ENCODE measurements at places on chromosomes 1 and 21.

DNA sequence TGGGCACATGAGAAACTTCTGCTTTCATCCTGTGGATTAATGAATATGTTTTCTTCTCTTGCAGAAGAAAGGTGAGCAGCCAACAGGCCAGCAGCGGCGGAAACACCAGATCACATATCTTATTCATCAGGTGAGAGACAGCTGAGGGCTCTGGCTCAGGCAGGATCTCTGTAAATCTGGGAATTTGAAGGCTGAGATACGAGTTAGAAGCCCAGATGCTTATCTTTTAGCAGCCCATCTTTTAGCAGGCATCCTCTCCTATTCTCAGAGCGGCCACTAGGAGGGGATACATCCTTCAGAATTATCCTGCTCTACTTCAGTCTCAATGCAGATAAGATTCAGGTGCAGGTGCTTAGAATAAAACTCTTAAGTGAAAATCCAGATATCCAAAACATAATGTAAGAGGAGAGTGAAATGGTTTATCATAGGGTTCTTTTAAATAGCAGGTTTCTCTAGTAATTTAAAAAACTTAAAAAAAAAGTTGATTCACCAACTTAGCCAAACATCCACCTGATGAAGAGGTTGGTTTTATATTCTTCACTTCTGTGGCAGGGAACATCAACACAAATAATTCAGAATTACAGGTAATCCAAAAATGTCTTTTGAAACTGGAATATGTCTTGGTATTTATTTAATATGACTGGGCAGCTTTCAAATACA, 19.3 kb downstream of the SH2D2A start:
- peak; percentile 42 for DNase-seq

- DNase-seq, result no peak
These were observed 18.9 kb upstream of the TMEM54 start for GRCh38 chr1:32919811-32920733.

DNA sequence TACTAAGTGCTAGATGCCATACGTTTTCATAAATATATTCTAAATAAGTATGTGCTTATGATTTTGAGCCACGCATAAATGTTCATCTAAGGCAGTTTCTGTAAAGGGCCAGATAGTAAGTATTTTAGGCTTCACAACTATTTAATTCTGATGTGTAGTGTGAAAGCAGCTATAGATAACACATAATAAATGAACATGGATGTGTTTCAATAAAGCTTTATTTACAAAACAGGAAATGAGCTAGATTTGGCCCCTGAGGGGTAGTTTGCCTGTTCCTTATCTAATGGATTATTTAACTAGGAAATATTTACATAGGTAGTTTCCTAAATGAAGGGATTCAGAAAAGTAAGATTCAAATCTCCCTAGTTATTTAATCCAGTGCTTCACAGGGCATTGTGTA, 557.6 kb upstream of the PKN2 start:
- no peak for DNase-seq

DNA sequence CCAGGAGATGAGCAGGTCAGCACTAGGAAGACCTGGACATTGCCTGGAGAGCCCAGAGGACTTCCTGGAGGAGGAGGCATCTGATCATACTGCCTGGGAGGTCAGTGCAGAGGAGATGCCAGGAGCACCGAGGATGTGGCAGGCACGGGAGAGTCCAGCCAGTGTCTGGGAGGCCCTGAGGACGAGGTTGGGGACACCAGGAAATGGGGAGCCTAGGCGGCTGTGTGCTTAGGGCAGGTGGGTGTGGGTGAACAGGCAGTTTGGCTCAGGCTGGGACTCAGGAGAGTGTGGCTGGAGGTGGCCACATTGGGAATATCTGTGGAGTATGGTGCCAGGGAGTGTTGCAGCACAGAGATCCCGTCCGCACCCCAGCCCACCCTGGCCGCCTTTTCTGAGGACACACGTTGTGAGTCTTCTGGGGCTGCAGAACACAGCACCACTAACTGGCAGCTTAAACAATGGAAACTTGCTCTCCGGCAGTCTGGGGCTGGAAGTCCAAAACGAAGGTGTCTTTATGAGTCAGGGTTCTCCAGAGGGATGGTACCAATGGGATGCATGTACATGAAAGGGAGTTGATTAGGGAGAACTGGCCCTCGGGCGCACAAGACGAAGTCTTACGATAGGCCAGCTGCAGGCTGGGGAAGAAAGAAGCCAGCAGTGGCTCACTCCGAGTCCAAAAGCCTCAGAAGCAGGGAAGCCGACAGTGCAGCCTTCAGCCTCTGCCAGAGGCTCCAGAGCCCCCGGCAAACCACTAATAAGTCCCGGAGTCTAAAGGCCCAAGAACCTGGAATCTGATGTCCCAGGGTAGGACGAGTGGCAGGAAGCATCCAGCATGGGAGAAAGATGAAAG, 58.0 kb downstream of the FAAP20 start:
- DNase-seq, result no peak

DNA sequence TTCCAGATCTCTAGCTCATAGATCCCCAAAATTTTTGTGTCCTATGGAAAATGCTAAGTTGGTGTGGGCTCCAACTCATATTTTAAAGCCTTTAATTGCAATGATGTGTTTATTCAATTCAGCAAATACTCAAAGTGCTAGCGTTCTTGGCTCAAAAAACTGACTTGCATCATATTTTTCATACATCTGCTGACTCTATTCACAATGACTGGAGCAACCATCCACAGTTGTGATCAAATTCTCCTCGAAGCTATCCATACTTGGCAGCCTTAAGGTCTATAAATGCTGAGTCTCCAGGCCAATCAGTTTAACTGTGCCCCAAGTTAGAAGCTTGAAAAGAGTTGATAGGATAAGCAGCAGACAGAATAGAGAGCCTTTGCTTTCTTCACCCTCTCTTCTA, 2.9 kb upstream of the ATP1A1 start:
- DNase-seq, result no peak

GRCh38 chr1:77796695-77797405, 17.4 kb downstream of the MIGA1 start:
- DNase-seq, result no peak

- no peak for DNase-seq
These were observed 134.8 kb downstream of the AKT3 start for GRCh38 chr1:243715285-243715684.

DNA sequence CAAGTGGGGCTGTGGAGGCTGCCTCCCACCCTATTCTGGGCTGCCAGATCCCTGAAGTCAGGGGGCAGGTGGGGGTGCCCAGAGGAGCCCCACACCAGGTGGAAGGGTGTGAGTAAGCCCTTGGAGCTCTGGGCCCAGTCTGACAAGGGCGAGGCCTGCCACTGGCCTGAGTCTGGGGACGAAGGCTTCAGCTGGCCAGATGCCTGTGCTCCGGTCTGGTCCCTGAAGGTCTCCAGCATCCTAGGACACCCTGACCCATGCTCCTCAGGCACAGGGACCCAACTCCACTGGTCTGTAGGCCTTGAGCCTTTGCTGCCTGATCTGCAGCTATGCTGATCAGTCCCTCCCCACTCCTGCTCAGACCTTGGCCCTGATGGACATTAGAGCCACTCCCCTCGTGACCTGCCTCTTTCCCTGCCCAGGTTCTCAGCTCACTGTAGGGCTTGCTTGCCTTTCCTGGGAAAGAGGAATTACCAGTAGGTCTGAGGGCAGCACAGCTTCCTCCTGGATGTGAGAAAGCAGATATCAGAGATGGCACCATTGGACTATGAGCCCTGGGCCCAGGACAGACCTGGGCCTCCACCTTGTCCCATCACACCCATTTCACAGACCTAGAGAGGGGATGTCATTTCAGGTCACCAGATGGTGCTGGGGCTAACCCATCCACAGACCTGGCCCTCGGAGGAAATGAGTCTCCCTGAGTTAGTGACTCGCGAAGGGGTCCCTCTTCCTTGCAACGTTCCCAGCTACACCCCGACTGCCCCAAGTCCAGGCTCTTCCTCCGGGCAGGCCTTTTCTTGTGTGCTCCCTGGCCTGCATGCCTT, 32.8 kb upstream of the CSF3R start:
- no peak for DNase-seq

- no peak for DNase-seq
These were observed 26.4 kb downstream of the HIVEP3 start for GRCh38 chr1:41892301-41892781.

GRCh38 chr1:17632106-17632505, 92.6 kb downstream of the ARHGEF10L start:
- no peak for DNase-seq

DNA sequence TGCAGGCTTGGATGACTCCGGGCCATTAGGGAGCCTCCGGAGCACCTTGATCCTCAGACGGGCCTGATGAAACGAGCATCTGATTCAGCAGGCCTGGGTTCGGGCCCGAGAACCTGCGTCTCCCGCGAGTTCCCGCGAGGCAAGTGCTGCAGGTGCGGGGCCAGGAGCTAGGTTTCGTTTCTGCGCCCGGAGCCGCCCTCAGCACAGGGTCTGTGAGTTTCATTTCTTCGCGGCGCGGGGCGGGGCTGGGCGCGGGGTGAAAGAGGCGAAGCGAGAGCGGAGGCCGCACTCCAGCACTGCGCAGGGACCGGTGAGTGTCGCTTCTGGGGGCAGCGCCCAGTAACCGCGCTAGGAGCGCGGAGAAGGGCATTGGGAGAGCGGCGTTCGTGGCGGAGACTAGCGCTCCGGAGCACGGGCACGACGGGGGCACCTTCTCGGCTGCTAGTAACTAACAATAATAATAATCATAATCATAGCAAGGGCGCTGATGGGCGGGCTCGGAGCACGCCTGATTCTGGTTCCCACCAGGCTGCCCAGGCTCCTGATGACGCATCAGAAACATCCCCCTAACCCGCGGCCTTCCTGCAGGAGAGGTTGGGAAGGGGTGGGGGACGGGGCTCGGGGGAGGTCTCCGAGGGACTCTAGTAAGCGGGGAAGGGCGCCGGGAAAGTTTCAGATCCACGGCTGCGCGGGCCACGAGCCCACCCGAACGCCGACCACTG, at the start of gene MX1:
Gene MX1 (plus strand): TSS at position 286 of the 722 bp plus-strand sequence. CDS start 5,832 bp downstream, outside the sequence.
- DNase-seq, result peak; percentile 91

- DNase-seq, result peak; percentile 39
These were observed 43.5 kb downstream of the LGR6 start for GRCh38 chr1:202237052-202237451.

DNA sequence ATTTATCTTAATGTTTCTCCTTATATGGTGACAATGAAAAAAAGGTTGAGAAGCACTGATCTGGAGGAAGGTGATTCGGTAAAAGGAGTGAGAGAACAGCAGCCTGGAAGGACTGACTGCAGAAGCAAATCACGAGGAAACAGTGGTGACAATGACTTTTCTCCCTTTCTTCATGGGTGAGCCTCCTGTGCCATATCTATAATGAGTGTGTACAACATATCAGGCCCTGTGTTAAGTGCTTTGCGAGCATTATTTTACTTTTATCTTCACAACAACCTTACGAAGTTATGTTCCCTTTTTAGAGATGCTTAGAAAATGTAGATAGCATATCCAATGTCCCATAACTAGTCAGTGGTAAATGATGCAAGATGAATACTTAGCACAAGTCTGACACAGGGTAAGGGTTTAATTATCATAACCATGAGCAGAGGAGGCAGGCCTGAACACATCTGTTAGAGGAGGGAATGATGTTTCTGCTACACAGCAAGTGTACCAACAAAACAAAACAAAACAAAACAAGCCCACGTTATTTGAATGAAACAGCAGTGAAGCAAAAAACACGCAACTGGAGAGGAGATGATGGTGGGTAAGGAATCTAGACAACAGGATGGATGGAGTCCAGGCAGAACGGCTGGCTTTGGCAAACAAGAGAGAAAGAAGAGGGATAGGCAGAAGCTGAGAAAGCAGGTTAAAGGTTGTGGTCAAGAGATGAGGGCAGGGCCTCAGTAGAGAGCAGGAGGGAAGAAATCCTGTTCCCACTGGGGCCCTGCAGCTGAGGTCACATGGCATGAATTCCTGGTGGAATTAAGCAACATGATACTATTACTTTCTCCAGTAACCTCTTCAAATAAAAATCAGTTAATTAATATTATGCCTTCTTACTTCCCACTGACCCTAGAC, 29.6 kb downstream of the GNG12 start:
- DNase-seq, result no peak

GRCh38 chr1:19762175-19762779, 37.4 kb downstream of the TMCO4 start:
- DNase-seq, result no peak

DNA sequence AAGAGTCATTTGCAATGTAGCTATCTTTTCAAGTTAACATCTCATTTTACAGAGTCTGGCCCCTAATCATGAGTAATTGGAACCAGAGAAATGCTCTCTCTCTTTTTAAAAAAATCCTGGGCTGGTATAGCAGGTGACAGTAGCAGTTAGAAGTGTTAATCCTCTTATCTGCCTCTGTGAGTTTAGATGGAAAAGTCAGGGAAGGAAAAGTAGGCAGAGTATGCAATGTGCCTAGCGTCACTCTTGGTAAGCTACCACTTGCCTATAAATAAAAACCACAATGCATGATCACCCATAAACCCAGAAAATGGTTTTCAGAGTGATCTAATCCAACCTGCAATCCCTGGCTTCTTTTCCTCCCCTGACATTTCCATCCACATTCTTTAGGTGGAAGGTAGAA, 43.2 kb downstream of the UTP25 start:
- DNase-seq, result no peak

GRCh38 chr1:7810395-7810794, 26.3 kb downstream of the PER3 start:
- DNase-seq, result peak; percentile 41

DNA sequence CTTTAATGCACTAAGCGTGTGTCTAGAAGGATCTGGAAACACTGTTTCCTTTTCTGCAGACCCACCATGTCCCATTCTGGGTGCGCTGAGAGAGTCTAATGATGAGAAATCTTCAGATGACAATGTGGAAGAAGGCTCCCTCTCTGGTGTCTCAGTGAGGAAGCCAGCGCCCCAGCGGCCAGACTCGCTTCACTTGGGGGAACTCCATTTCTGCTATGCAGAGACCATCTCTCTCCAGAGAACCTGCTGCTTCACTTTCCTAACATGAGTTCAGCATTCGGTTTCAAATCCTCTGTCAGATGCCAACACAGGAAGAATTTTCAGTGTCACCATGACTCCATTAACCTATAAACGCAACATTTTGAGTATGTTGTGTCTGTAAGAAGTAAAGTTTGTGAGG, 121.8 kb downstream of the SYF2 start:
- no peak for DNase-seq

- DNase-seq, result no peak
These were observed 34.0 kb downstream of the FOXO6 start for GRCh38 chr1:41394959-41395956.

- no peak for DNase-seq
These were observed 2.0 kb upstream of the PIP5K1A start for GRCh38 chr1:151196292-151196800.

GRCh38 chr1:65512383-65512782, 91.9 kb downstream of the LEPR start:
- no peak for DNase-seq

- DNase-seq, result no peak
These were observed 15.3 kb upstream of the NPHP4 start for GRCh38 chr1:6007318-6008083.

Measured in activated CD4-positive, CD25-positive, alpha-beta regulatory T cell treated with anti-CD3 and anti-CD28 coated beads, Interleukin-2, amount 50 U/mL, for 72 hours (primary cell).